Stimulated activated CD8-positive, alpha-beta memory T cell treated with anti-CD3 and anti-CD28 coated beads, Interleukin-2, amount 100 ng/mL, for 1 hour (primary cell): ENCODE measurements at places on chromosomes 5 and 9.

- no peak for DNase-seq
Observed at GRCh38 chr5:128870373-128870772, 94.9 kb upstream of the SLC27A6 start.

GRCh38 chr9:111094433-111094924, 56.2 kb upstream of the LPAR1 start:
- DNase-seq: no peak

DNA sequence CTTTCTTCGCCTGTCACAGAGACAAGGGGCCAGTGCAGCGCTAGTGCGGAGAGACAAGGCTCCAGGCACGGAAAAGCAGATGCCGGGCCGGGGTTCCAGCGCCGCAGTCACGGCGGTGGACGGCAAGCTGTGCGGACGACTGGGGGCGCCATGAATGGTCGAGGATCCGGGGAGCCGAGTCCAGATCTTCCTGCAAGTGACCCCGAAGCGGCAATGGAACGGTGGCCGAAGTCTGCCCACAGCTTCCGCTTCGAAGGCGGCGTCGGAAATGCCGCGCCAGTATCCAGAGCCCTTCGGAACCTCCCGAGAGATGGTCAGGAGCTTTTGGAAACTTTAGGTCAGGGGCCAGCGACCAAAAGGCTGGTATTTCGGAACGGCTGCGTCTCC, 601 bp upstream of the FAF2 start:
- no peak for DNase-seq

- DNase-seq: no peak
Observed at GRCh38 chr5:154603953-154604679, 126.1 kb upstream of the HAND1 start.

DNA sequence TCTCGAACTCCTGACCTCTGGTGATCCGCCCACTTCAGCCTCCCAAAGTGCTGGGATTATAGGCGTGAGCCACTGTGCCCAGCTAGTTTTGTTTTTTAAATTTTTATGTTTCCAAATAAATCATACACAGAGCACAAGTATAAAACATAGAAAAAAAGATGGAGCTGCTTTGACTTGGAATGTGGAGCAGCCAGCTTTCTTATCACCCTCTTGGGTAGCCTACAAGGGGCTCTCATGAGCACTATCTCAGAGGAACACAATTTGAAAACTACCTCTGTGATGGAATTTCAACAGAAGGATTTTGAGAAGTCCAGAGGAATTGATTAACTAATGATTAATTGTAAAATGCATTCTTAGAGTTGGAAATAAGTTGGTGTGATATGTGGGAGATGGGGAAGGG, 45.9 kb downstream of the NSD1 start:
- no peak for DNase-seq

DNA sequence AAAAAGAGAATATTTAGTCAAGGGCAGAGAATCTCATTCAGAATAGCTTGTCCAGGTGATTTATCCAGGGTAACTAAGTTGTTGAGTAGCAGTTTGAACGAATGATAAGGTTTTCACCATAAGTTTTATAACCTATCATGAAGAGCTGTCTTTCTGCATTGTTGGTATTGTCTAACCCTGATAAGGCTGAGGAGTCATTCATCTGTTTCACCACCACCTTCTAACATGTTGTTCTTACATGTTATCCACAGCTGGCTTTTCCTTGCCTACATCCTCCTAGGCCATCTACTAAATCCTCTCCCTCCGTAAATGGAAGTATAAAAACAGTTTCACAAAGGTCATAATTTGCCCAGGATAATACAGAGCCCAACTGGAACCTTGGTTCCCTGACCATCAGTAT, 24.1 kb downstream of the ZNF462 start:
- DNase-seq: no peak

- DNase-seq: no peak
Observed at GRCh38 chr9:84709056-84709455, 39.5 kb downstream of the NTRK2 start.

- DNase-seq: no peak
Observed at GRCh38 chr5:139396691-139397090, 1.8 kb upstream of the PROB1 start.

DNA sequence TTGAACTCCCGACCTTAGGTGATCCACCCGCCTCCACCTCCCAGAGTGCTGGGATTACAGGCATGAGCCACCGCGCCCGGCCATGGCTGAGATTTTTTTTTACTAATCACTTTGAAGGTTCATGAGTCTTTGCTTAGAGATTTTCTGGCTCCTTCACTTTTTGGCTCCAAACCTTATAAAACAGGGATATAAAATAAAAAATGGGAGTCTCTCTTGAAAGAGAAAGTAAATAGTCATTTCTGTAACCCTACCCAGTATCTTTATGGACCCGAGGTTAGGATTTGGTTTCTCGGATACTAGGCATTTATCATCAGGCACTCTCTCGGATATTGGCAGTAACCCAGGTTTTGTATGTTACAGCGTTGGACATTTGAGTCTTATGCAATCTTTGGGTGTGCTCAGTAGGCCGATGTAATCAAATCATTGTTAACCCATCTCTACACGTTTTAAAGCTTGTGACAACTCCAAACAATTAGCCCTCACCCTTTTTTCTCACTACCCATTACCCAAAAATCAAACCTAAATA, 25.3 kb downstream of the STXBP1 start:
- DNase-seq: no peak

DNA sequence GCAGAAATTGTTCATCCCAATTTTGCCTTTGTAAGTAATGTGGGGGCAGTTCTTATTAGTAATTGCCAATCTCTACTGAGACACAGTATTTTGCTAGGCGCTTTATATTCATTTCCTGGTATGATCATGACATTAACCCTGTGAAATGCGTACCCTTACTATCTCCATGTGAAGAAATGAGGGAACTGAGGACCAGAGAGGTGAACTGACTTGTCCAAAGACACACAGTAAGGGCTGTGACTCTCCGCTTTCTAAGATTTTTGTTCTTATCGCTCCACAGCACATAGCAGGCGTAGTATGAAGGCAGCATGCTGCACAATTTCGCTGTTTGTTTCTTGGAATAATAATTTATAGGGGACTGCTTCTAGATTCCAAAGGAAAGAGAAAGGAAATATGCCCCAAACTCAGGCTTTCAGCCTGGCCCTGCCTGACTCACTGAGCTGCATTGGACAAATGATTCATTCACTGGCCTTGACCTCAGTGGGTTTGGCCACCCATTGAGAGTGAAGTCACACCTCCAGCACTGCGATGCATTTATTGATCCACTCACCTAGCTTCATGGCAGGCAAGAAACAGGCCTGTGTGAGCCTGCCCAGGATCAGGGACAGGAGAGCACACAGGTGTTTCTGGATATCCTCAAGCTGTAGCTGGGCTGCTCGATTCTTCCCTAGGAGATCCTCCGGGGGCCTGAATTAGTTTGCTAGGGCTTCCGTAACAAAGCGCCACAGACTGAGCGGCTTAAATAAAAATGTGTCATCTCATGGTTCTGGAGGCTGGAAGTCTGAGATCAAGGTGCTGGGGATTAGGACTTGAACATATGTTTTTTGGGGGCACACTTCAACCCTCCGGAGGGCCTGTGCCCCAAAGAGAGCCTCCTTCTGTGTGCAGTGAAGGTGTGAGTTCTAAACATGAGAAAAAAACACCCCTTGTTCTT, 7.2 kb upstream of the DUSP1 start:
- no peak for DNase-seq

GRCh38 chr5:76701298-76701697, 14.6 kb upstream of the F2R start:
- no peak for DNase-seq

DNA sequence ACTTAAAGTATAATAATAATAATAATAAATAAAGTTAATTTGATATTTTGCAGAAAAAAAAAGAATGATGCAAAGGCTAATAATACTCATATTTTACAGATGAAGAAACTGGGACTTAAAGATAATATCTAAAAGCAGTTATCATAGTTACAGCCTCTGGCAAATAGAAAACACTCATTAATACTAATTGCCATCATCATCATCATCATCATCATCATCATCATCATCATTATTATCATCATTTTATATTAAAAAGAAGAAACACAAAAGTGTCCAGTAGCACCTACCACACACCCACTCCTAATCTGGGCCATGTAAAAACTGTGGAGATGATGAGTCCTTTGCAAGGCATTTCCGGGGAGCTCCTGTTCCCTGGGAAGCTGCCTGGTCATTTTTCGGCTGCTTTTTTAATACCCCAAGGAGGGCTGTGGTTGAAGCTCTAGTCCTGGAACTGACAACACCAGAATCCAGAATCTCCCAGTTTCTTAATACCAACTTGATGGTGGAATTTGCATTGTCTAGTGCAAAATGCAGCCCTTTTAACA, 70.8 kb downstream of the HTR4 start:
- no peak for DNase-seq

GRCh38 chr5:127406326-127407121, 110.9 kb upstream of the PRRC1 start:
- DNase-seq: no peak

GRCh38 chr9:91681461-91682305, 258.1 kb upstream of the NFIL3 start:
- DNase-seq: peak; percentile 14

DNA sequence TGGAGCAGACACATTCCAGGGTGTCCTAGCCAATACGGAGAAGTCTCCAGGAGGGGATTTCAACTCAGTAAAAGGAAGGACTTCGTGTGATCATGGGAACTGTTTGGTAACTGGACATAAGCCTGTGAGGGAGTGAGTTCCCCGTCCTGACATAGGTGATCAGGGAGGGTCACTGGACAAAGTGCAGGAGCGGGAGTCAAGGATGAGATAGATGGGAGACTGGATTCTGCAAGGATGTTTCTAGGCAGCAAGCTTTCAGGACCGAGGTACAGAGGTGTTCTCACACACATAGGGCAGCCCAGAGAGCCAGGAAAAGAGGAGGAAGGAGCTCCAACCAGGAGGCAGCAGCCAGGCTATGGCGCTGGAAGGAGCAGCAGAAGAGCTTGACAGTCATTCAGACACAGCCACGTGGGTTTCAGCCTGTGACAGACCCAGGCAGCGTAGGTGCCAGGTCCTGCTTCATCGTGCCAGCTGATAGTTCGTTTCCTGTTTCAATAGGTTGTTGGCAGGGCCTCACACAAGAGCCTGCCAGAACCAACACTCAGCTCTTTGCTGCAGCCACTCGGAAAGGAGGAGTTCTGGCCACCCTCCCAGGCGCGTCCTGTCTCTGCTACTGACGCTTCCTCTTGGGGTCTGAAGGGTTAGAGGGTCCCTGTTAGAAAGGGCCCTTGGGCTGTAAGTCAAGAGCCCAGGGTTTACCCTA, 84.1 kb downstream of the AMBP start:
- no peak for DNase-seq

DNA sequence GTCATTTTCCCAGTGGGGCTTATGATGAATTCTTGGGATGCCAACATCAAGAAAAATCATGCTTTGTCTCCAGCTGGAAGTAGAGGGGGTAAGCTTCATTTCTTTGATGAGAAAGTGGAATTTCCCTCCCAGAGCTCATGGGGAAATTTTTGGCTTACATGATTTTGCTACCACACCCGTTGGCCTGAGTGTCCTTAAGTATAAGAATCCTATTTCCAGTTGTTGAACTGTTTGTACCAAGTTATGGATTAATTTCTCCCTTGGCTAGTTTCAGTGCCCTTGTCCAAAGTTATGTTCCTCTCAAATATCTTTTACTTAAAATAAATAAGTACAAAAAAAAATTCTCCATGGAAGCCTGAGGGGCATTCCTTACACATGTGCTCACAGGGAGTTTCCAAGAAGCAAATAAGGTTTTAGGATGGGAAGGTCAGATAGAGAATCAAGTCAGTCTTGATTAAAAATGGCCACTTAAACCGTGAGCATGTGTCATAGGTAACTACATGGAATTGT, 82.3 kb downstream of the PTCD2 start:
- DNase-seq: no peak

DNA sequence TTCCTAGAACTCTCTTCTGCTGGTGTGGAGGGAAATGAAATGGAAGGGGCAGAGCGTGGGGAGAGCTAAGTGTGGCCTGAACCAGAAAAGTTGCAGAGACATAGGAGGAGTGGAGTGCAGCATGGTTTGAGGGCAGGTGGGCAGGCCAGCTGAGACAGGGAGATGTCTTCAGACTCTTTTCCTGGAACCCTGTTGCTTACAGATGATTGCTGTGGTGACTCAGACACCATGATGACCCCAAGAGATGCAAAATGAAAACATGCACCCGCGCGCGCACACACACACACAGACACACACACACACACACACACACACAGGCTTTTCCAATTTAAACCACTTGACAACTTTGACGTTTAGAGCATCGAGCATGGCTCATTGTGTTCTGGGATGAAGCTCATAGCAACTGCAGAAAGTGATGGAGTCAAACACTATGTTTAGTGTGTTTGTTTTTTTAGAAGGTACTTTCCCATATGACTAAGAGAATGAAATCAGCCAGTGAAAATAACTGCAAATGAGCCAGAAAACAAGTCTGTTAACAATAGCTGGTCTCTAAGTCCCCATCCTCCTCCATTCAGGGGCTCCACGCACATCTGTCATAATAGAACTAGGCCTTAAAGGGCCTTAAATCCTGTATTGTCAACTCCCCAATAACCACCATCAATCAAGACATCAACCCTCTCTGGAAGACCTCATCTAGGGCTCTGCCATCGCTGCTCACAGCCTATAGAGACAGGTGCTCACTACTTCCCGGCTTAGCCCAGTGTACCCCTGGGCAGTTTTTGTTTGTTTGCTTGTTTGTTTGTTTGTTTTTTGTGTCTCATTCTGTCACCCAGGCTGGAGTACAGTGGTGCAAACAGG, 9.6 kb downstream of the TMOD1 start:
- no peak for DNase-seq

DNA sequence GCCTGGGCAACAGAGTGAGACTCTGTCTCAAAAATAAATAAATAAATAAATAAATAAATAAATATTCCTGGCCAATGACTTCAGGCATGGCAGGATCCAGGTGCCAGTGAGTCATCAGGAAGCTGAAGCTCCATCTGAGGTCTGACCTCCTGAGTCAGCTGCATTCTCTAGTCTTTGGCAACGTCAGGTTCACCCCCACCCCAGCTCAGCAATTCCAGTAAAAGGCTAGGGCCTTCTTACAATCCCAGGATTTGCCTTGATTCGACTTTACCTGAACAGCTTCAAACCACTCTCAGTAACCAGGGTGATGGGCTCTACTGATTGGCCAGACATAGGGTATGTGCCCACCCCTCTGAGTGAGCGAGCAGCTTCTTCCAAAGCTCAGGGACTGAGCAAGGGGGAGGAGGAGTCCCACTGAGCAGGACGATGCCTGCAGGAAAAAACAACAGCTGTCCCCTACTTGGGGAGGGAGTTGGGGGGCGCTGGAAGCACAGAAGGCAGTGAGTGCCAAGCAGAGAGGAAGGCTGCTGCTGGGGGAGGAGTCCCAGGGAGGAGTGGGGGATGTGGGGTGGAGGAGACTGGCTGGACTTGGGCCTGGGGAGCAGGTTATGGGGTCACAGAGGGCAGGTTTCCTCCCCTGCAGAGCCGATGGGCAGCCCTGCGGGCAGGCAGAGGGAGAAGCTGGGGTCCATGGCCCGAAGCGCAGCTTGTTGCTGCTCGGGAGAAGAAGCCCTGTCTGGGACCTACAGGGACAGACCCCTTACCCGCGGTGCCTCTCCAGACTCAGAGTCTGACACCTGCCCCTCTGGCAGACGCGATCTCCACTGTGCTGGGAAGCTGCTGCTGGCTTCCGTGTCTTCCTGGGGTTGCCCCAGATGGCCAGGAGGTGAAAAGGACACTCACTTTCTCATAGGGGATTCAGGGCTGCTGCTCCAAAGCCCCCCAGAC, 25.9 kb upstream of the UNC5A start:
- no peak for DNase-seq

- DNase-seq: no peak
Observed at GRCh38 chr5:83973925-83974815, 253.5 kb upstream of the HAPLN1 start.
